ENCODE measurements at places on chromosomes 4 and X.

- DNase-seq, result no peak
Observed at GRCh38 chr4:54274795-54275665, 45.9 kb downstream of the PDGFRA start.

DNA sequence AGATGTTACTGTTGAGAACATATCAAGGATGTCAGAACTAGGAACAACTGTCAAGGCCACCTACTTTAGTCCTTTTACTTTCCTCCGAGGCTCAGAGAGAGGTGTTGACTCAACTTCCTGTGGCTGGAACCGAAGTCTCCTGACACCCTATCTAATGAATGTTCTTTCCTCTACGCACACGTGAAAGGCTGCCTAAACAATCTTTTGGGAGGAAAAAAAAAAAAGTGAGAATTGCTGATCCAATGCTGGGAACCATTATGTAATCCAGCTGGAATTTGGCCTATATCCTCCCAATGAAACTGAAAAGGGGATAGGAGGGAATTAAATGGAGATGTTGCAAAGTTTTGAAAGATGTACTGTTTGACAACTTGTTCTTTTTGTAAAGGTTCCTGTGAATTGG is 8.3 kb upstream of the MAP7D3 start:
- DNase-seq, result no peak

DNA sequence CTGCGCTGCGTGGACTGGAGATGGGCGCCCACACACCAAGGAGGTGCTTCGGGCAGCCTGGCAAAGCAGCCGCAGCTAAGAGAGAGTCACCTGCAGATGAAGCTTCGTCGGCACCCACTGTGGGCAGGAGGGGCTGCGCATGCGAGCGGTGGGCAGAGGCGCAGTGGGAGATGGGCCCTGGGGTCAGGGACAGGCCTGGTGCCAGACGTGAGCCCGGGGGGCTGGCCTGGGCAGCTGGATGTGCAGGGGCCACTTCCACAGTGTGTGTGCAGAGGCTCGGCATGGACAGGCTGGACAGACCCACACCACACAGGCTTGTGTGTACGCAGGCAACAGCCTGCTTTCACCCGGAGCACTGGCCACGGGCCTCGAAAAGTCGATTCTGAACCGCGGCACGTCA is 18.6 kb downstream of the CTBP1 start:
- no peak for DNase-seq

- DNase-seq, result no peak
Observed at GRCh38 chr4:26294904-26295303, 25.9 kb upstream of the RBPJ start.

GRCh38 chr4:182385897-182386296 is 142.7 kb downstream of the TENM3 start:
- no peak for DNase-seq

DNA sequence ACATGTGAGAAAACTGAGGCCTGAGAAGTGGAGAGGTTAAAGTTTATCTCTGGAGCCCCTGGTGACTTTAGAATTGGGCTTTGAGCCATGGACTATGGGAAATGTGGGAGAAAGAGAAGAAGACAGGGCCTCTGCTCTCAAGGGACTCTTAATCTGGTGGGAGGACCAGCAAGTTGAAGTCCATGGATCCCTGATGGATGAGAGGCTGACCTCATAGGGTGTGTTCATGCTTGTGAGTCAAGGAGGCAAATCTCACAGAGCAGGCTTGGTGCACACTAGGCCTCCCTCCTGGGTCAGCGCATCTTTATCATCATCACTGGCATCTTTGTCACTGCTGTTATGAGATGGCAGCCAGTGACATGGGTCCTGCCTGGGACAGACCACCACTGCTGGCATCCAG is 211.9 kb downstream of the AFAP1 start:
- no peak for DNase-seq

- no peak for DNase-seq
Observed at GRCh38 chr4:102684610-102685052, 76.1 kb downstream of the MANBA start.

DNA sequence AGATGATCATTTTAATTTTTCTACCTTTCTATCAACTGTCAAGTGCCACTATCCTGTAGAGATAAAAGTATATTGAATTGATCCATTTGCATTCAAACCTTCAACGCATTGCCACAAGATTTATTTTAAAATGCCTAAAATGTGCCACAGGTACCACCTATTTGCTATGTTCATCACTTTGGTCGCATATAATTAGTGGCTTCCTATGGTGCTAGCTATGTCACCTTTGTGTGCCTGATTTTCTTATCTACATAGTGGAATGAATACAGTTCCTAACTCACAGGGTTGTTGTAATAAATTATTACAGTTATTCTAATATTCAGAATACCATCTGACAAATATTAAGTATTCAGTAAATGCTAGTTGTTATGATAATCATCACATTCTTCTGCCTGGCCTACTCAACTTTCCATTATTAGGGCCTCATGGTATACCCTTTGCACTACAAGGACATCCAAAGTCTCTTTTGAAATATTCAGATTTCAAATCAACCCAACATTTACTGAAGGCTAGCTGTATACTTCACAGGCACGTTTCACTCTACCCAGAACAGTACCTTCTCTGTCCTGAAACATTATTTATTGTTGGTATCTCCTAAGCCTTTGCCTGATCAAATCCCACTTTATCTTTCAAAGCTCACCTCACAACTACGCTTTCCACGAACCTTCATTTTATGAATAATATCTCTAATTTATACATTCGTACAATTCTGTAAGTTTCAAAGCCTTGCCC is 62.4 kb downstream of the ANXA10 start:
- DNase-seq, result no peak

DNA sequence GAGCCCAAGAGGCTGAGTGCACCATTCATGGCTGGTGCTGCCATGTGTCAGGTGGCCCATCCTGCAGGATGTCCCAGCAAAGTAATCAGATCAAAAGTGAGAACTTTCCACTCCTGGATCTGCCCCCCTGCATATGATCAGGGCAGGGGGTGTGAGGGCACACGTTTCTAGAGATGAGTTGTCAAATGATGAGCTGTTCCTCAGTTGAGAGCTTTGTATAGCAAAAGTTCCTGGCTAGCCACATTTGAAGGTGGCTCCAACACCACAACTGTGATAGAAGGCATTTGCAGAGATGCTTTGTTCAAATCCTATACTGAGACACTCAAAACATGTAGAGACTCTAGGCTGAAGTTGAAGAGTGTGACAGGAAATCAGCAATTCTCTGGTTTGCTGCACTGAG is 501.8 kb downstream of the BCOR start:
- DNase-seq, result no peak

GRCh38 chrX:16096141-16096540 is 27.2 kb upstream of the GRPR start:
- DNase-seq, result no peak

GRCh38 chr4:1683261-1683735 is 815 bp downstream of the FAM53A start:
- no peak for DNase-seq

DNA sequence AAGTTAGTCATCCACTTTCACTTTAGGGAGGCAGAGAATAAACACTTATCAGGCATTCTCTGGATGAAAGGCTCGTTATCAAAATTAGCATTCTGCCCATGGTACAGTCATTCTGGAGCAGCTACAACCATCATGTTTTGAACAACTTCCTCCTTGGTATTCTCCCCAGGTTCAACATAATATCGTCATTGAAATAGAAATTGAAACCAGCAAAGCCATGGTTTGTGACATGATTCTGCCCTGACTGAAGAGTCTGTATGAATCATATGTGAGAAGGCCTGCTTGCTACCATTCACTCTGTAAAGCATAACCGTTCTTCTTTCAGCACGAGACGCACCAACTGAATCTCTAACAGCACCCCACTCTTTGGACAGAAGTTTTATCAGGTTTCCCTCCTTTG is 127.5 kb upstream of the RADX start:
- DNase-seq, result no peak

GRCh38 chrX:120824021-120824420 is 51.6 kb downstream of the CT47B1 start:
- no peak for DNase-seq

- no peak for DNase-seq
Observed at GRCh38 chrX:23292354-23292987, 42.2 kb upstream of the PTCHD1 start.

DNA sequence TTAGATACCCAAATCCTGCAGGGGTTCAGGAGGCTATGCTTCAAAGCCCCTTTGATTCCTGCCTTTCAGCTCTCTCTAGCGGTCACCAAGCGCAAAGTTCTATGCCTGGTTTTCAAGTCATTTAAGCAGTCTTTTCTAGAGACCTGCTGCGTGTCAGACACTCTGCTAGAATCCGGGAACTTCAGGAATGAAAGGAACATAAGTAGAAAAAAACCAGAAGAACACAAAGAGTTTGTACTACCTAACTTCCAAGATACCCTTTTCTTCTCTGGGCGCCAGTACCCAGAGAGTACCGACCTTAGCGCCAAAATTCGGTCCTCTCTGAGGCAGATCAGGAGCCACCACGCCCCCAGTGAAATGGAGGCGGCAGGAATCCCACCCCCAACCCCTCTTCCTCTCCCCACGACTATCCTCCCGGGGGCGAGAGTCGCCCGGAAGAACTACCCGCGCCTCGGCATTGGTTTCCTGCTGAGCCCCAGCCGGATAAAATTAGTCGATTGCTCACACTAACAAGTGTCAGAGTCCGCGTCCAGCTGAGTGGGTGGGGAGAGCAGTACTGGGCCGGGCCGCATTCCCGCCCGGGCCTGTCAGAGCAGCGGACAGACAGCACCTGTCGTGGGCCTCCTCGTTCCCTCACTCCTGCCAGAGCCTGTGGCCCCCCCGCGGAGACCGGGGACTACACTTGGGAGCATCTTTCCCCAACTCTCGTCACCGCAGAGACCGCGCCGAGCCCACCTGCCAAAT is 78.8 kb downstream of the RLIM start:
- DNase-seq, result no peak

- DNase-seq, result no peak
Observed at GRCh38 chr4:68249434-68249833, 3.9 kb upstream of the TMPRSS11B start.

DNA sequence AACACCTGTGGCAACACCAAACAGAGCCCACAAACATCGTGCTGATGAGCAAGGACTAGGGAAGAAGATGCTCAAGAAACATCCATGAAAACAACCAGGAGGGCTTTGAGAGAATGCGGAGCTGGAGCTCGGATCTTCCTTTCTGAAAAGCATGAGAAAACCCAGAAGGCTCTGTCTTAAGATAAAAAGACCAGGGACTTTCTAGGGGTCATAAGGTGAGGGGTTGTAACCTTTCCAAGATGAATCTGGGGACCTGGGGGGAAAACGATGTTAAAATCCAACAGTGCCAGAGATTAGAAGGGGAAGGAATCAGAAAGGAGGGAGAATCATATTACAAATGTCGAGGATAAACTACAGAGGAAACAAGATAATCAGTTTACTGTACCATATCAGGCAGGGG is 10.1 kb downstream of the GK2 start:
- no peak for DNase-seq

GRCh38 chrX:39654183-39654925 is 443.4 kb downstream of the BCOR start:
- no peak for DNase-seq

- DNase-seq, result no peak
Observed at GRCh38 chr4:74038425-74039314, at the start of gene CXCL3. CXCL3 (minus strand) TSS chr4:74038689; CDS start chr4:74038611, 78 bp downstream.

- no peak for DNase-seq
Observed at GRCh38 chr4:183830438-183830985, 74.6 kb upstream of the STOX2 start.

GRCh38 chr4:96755569-96756484 is 915.9 kb downstream of the PDHA2 start:
- no peak for DNase-seq

DNA sequence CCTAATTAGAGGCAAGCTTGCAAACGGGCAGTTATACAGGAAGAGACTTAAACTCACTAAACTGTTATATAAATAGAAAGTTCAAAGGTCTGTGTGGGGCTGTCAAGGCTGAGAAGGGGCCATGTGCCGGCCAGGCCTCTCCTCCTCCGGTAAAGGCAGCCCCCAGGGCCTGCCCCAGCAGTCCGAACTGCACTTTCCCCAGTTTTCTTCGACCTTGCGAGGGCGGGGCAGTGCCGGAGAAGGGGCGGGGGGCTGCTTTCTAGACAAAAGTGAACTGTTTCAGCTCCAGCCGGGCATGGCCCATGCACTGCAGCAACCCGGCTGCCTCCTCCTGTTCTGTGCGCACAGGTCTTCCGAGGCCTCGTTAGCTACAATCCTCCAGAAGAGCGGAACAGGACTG is 4.1 kb downstream of the AFF2 start:
- DNase-seq, result no peak

- DNase-seq, result no peak
Observed at GRCh38 chrX:9566150-9566621, 101.3 kb downstream of the TBL1X start.

GRCh38 chr4:58649226-58649625 is 1539.0 kb upstream of the IGFBP7 start:
- DNase-seq, result no peak

Data from stimulated activated CD8-positive, alpha-beta memory T cell treated with anti-CD3 and anti-CD28 coated beads, Interleukin-4, amount 100 ng/mL, for 1 hour (primary cell).